Fibroblast of upper back skin (primary cell): ENCODE measurements at places on chromosomes 7 and 10.

GRCh38 chr10:2921956-2922680 lies 145.2 kb upstream of the PFKP start:
- no peak for DNase-seq

GRCh38 chr7:68900096-68900495 lies 698.2 kb upstream of the AUTS2 start:
- no peak for DNase-seq

GRCh38 chr7:123360631-123361030 lies 160.9 kb upstream of the SLC13A1 start:
- no peak for DNase-seq

- DNase-seq, result no peak
Measured at GRCh38 chr7:42753367-42753766, 158.5 kb downstream of the C7orf25 start.

DNA sequence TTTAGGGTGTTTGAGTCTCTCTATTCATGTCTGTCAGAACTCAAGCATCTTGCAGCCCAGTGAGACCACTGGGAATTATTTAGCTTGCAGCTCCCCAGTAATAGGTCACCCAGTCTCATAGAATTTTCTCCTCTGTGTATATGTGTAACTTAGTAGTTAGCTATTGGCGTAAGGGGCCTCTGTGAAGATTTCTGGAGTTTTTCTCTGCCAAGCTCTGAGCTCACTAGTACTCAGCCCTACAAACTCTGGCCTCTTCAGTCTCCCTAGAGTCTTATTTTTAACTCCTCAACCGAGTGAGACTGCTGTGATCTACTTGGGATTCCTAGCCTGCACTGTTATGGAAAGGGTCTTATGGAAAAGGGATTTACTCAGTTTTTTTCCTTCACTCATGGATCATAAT lies 90.2 kb downstream of the PPP1R9A start:
- DNase-seq, result no peak

GRCh38 chr7:12601302-12601869 lies 30.9 kb downstream of the SCIN start:
- no peak for DNase-seq

DNA sequence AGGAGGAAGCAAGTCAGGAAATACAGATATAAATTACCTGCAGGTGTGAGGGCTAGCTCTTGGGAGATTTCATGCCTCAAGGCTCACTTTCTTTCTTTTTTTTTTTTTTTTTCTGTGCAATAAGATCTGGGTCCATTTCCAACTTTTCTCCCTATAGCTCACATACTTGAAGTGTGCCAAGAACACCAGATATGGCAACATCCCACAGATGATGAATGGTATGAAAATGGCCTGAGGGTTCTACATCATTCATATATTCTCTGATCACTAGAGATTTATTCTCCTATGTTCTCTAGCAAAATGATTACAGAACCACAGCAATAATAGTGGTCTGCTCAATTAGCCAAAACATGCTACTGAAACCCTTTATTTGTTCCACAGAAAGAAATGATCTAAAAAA lies 117.2 kb downstream of the LRRTM3 start:
- peak; percentile 23 for DNase-seq

GRCh38 chr7:40850017-40850416 lies 715.2 kb downstream of the SUGCT start:
- DNase-seq, result no peak

DNA sequence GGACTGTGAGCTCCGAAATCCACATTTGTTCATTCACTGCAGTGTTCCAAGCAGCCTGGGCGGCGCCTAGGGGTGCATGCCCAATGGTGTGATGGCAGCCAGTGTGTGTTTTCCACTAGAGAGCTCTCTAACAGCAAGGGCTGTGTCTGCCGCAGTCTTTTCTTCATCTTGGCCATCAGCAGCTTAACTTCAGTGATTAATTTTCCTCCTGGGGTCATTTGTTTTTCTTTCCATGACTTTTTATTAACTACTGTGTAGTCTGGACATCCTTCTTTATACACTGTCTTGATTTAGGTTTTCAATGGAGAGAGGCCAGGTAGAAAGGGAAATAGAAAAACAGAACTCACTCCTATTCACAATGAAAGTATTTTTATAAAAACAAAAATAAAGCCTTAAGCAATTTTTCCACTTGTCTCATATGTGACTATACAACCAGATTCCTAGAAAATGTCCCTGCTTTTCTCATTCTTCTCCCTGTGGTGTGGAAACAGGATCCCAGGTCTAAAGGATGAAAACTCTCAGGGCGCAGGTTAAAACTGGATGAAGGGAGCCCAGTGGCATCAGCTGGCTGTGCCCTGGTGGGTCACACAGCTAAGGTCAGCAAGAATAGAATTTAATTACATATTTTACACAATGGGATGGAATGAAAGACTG lies 176.8 kb downstream of the PKD1L1 start:
- peak; percentile 66 for DNase-seq

- no peak for DNase-seq
Measured at GRCh38 chr10:13382703-13383398, 34.8 kb upstream of the SEPHS1 start.

DNA sequence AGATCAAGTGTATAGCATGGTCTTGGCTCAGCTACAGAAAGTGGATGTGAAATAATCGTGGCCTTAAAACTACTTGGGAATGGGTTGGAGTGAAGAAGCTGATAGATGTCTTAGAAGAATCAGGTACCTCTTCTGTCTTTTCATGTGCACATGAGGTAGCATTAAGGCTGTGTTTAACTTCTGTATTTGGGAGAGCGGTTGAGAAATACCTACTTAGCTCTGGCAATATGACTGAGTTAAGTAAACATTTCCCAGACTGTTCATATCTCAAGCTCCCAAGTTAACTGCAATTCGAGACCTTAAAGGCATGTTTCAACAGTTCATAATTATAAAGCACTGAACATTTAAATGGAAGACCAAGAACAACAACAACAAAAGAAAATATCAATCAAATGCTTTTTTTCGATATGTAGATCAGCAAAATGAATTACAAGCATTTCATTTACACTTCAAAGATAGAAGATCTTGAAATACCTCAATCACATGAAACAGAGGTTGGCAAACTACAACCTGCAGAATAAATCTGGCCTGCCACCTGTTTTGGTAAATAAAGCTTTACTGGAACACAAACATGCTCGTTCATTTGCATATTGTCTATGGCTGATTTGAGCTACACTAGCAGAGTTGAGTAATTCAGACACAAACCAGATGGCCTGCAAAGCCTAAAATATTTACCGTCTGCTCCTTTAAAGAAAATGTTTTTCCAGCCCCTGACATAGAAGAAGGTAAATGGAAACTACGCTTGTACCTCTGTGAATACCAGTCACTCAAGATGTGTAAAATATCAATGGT lies 337.1 kb upstream of the GLI3 start:
- DNase-seq, result peak; percentile 6

GRCh38 chr10:128087884-128088709 lies 38.1 kb downstream of the MKI67 start:
- DNase-seq, result no peak

DNA sequence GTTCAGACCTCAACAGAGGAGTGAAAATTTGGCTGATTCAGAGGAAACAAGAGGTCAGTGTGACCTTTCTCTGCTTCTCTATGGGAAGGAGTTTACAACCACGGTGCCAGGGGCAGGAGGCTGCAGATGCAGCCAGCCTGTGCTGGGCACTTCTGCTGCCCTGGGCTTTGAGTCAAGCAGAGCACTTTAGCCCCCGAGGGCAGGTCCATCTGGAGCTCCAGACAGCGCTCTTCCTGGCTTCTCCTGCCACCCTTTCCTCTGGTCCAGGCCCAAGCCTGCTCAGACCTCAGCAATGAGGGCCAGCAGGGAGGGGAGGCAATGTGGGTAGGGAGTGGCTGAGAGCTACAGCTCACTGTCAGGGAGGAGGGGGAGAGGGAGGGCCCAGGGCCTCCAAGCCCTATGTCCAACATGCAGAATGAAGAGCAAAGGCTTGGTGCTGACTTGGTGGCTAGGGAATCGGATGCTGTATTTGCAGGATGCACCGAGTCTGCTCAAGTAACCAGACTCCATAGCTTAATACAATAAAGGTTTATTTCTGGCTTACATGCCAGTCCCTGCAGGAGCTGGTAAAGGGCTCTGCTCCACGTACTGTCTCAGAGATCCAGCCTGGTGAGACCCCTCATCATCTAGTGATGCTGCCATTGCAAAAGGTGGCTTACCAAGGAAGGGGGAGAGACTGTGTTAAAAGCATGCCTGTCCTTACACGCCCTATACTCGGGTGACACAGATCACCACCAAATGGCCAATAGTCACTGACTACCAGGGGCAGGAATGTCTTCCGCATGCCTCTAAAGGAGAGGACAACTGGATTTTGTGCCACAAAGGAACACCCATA lies 481.6 kb downstream of the RPS24 start:
- no peak for DNase-seq

GRCh38 chr10:93106631-93107072 lies 33.0 kb downstream of the CYP26A1 start:
- peak; percentile 80 for DNase-seq

DNA sequence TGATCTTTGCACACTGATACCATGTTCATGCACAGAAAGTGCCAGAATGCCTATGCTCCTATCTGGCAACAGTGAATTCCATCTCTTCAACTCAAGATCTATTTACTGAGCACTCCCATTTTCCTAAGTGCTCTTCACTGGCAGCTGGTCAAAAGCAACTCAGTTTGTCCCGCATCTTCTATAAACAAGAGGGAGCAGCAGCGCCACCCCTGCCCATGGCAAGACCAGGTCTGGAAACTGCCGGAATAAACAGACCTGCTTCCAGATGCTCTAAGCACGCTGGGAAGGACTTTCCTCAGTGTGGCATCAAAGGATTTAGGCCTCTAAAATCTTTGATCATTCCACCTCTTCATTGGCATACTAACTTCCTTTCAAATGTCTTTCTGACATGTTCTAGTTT lies 104.4 kb upstream of the MACROH2A2 start:
- no peak for DNase-seq

GRCh38 chr10:100186253-100187212 lies 704 bp upstream of the ERLIN1 start:
- DNase-seq, result peak; percentile 40

GRCh38 chr7:132966754-132967469 lies 115.0 kb downstream of the CHCHD3 start:
- peak; percentile 59 for DNase-seq

- DNase-seq, result no peak
Measured at GRCh38 chr10:8051109-8051821, 3.2 kb upstream of the GATA3 start.
